ENCODE measurements at places on chromosomes 2 and 18.

DNA sequence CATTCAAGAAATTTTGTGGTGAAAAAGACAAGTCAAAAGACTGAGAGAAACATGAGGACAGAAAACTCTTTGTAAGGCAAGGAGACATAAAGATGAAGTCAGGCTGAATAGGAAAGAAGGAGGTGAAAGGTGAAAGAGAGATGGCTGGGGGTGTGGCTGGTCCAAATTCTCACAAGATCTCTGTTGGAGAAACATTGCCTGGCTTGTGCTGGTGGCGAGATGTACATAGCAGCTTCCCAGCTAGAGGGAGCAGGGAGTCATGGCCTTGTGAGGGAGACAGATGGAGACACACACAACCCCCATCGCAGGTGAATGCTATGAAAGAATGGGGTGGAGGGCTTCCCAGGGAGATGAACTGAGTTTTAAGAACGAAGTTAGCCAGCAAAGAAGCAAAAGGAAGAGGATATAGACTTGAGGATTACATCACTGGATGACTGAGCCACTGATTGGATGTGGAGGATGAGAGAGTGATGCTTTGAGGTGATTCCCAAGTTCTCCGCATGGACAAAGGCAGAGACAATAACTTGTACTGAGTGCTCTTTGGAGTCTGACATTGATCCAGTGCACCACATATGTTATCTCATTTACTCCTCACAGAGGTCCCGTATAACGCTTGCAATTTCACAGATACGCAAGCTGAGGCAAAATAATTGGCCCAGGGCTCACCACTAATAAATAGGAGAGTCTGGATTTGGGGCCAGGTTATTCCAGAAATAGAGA, 3.7 kb upstream of the EMX1 start:
- DNase-seq: no peak

GRCh38 chr2:168438553-168438952, 17.5 kb upstream of the CERS6 start:
- no peak for DNase-seq

GRCh38 chr2:107334306-107334705, 448.3 kb upstream of the ST6GAL2 start:
- no peak for DNase-seq

DNA sequence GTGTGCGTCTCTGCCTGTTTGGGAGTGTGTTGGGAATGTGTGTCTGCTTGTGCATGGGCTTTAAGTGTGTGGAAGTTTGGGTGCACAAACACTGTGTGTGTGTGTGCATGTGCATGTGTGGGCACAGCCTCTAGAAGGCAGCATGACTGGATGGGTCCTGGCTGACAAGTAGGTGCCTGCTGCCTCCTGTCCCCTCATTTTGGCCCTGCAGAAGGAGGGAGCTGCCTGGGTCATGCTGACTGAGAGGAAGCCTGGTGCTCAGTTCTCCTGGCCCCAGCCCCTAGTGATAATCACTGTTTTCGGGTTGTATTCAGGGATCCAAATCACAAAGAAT, 34.1 kb downstream of the GLI2 start:
- DNase-seq: no peak

GRCh38 chr2:60499651-60500265, 53.7 kb downstream of the BCL11A start:
- DNase-seq: no peak

DNA sequence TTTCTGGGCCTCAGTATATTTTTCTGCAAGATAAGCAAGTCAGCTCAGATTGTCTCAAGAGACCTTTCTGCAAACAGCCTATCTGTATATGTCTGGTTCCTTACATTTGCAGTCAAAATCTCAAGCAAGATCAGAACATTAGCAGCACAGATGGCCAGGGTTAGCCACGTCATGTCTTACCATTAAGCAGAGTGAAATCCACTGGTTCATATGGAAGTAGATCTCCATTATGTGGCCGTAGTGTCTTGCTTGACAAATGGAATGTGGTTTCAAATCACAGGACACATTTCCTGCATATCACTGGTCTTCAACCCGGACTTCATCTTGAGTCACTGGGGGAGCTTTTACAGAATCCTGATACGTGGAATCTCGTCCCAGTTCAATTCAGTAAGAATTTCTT, 500.2 kb downstream of the FBXO15 start:
- DNase-seq: no peak

GRCh38 chr2:33602201-33602830, 3.2 kb upstream of the FAM98A start:
- no peak for DNase-seq

DNA sequence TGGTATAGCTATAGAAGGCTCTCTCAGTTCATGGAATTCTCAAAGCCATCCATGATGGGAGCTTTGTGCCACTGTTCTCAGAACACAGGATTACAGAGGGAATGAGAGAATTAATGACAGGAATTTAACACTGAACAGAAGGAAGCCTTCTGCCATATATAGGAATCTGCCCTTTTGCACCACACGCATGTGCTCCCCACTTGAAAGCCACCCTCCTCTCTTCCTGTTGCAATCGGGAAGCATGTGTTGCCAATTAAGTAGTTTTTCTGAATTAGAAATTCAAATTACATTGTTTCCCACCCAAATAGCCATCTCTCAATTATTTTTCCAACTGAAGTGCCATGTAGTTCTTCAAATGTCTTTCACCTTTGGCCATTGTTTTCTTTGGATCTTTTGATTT, 71.3 kb downstream of the C1D start:
- DNase-seq: no peak

- peak; percentile 20 for DNase-seq
These were observed 30.8 kb upstream of the HPCAL1 start for GRCh38 chr2:10271946-10272345.

DNA sequence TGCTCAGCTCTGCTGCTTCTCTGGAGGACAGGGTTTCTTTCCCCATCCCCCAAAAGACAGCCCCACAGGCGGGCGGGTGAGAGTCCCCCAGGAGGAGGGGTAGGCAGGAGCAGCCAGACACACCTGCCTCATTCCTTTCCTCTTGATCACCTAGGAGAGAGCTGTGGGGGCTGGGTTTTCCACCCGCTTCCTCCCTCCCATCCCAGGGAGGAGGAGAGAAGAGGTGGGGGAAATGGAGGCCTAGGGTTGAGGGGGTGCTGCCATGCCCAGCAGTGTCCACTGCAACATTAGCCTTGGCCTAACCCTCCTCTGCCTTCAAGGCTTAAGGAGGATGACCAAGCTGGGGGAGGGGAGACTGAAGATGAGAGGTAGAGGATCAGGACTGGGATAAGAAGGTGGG, 14.7 kb downstream of the WNT10A start:
- DNase-seq: no peak

GRCh38 chr2:46780801-46781445, 134.7 kb downstream of the MCFD2 start:
- DNase-seq: no peak

GRCh38 chr18:60027397-60027796, 127.6 kb downstream of the PMAIP1 start:
- no peak for DNase-seq

- DNase-seq: peak; percentile 93
These were observed 33.1 kb downstream of the CHN1 start for GRCh38 chr2:174971868-174972781.

GRCh38 chr2:170248574-170249393, 70.8 kb downstream of the MYO3B start:
- DNase-seq: no peak

GRCh38 chr2:74499267-74499939, at the start of gene LBX2:
Gene LBX2 (minus strand): TSS chr2:74499603. CDS start chr2:74499537, 66 bp downstream.
- DNase-seq: no peak

- no peak for DNase-seq
These were observed 76.4 kb downstream of the BOD1L2 start for GRCh38 chr18:57223144-57223870.

GRCh38 chr2:173195100-173195499, 119.5 kb downstream of the MAP3K20 start:
- DNase-seq: peak; percentile 9

DNA sequence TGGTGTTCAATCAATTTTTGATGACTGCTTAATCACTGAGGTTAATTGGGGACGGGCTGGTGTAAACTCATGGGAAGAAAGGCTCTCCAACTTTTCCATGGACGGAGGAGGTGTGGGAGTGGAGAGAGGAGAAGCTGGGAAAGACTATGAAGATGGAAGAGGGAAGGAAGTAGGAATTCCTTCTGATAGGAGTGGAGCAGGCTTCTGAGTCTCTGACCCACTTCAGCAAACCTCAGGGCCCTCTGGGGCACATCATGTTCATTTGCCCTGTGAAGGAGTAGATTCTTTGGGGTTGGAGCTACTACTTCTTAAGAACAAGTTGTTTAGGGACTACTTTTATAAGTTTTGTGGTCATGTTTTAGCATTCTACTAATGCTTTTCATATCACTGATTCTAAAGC, 87.0 kb upstream of the MAP4K3 start:
- DNase-seq: no peak

DNA sequence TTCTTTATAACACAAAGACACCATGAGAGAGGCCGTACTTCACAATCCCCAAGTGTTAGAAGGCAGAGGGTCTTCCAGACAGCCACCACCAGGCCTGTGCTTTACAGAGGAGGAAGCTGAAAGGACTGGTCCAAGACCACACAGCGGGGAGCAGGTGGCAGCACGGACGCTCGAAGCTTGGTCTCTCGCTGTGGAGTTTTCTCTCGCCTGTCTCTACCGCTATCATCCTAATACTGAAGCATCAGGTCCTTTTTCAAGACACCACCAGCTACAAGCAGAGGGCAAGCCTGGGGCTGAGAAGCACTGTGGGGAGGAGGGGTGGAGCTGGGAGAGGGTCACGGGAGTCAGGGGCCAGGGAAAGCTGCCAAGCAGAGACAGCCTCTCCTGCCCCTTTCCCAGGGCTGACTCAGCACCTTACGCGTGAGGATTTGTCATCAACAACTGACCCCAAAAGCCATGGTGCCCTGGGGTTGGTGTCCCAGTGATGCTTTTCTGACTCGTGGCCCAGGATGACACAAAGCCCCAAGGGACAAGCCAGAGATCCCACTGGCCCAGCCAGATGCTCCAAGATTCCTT, 31.9 kb upstream of the FOSL2 start:
- peak; percentile 45 for DNase-seq

- DNase-seq: no peak
These were observed 178.8 kb upstream of the GLI2 start for GRCh38 chr2:120556911-120557310.

GRCh38 chr18:7740821-7741220, 173.7 kb downstream of the PTPRM start:
- no peak for DNase-seq

DNA sequence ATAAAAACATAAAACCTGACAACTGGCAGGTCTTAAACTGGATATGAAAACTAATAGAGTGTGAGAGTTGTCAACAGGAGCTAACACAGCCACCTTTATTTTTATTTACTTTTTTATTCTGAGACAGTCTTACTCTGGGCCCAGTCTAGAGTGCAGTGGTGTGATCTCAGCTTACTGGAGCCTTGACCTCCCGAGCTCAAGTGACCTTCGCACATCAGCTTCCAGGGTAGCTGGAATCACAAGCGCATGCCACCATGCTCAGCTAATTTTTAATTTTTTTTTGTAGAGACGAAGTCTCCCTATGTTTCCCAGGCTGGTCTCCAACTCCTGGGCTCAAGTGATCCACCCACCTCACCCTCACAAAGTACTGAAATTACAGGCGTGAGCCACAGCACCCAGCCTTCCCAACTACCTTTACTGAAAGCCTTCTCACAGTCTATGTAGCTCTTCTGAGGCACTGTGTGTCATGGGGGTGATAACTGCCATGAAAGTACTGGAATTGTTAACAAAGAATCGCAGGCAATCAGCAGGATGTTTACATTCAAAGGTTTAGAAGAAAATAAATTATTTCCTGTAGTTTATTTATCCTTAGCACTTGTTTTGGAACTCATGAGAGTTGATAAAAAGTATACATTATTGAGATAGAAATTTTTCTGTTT, 24.3 kb downstream of the GDF7 start:
- DNase-seq: no peak

DNA sequence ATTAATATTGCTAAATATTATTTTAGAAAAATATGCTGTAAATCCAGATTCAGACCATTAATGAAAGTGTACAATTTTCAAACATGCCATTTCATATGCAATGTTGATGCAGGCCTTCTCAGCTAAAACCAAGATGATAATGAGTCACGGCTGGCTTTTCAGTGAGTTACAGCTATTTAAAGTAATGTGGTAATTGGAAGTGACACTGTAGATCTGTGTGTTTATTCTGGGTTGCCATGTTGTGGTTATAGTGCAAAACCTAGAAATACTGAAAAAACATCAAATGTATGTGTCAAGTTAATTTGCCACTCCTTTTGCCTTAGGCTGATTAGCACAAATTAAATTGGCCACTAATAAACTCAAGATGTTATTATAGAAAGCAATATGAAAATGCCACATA, 506.6 kb downstream of the ERBB4 start:
- no peak for DNase-seq

GRCh38 chr2:215862351-215862771, 151.0 kb downstream of the MREG start:
- peak; percentile 58 for DNase-seq

DNA sequence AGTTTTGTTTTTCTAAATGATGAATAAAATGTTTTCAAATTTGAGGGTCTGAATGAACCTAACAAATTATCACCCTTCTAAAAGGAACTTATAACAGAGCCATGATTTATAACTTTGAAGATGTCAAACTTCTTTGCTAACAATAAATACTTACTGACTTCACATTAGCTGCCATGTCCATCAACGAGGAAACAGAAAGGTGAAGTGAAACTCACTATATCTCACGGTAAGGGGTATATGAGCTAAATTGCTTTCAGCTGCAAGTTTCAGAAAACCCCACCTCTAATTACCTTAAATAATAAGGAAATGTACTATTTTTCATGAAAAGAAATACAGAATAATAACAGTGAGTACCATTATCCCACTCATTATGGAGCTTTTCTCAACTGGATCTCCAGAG, 350.8 kb upstream of the NT5C1B start:
- no peak for DNase-seq

DNA sequence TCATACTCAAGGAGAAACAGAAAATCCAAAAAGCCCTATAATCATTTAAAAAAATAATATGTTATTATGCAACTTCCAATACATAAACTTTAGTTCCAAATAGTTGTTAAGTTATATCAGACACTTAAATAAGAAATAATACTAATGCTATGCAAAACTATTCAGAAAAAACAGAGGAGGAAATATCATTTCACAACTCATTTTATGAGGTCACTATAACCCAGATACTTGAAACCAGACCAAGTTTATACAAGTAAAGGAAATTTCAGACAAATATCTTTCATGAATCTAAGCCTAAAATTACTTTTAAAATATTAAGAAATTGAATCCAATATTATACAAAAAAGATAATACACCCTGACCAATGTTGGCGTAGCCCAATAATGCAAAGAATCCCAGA, 260.8 kb downstream of the CD226 start:
- no peak for DNase-seq

DNA sequence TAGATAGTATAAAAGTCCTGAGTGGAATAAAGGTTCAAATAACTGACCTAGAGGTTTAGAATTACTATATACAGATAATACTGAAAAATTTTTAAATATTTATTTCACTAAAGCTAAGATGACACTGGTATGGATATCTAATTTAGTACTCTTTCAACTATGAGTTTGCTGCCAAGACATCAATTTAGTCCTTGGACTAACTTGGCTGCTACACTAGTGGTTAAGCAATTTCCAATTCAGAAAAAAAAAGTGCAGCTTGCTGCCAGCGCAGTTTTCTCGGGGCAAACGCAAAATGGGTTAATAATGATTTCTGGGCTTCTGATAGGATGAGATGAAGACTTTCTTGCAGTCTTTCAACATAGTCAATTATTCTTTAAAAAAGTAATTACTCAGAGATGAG, 10.8 kb downstream of the BUB1 start:
- no peak for DNase-seq

GRCh38 chr2:7023542-7023941, 106.3 kb downstream of the RNF144A start:
- no peak for DNase-seq

- DNase-seq: no peak
These were observed 113.6 kb upstream of the MAP3K20 start for GRCh38 chr2:172962082-172962481.
